ENCODE measurements at places on chromosomes 6 and 20. TPM values are rescaled to one million over a fixed set of nuclear protein-coding genes. Genes with fewer than 3 reads are reported as not detected.

DNA sequence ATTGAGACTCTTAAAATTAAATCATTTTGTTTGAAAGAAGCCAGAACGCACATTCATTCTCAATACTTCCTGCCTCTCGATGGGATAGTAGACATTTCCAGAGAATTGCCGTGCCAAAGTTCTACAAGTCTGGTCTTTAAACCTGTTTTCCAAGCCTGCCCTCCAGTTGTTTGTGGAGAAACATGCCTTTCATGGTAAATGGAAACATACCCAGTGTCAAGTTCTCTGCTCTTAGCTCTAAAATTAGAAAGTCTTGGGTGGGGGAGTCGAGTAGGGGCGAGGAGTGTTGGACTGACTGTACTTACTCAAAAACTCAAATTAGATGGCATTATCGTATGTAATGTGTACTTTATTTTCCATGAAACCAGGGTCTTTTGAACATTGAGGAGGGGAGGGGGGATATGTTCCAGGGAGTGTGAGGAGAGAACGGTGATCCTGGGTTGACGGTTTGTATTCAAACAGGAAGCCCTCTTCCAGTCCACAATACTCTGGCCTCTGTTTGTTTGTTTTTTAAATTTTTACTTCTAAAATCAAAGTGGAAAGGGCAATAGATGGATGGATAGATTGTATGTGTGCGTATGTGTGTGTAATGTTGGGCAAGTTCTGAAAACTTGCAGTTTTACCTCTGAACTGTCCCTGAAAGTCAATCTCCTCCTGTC is 106.8 kb upstream of the ARMC2 start:
- DNase-seq = no peak

The NKX2-2 gene
- 0.22 TPM for total RNA-seq

GRCh38 chr20:51342510-51343236 is 199.8 kb downstream of the NFATC2 start:
- no peak for DNase-seq

The CGA gene
- total RNA-seq = not detected

The CAGE1 gene
- total RNA-seq = not detected

The RIPOR2 gene
- 4.7 TPM for total RNA-seq

The PHF3 gene
- total RNA-seq = 78.0 TPM

DNA sequence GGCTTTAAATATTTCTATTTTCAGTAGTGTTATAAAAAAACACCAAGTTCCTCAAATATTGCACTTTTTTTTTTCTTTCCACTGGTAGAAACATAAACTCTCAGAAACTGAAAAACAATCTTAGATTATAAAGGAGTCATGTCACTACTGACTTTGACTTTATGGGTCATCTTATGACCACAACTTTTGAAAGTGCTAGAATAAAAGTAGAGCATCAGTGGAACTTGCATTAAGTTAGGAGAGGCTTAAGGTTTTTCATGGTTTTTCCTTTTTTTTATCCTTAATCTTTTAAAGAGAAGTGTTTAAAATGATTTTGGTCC is 56.6 kb upstream of the SUPT3H start:
- DNase-seq = no peak

The PRDM13 gene
- not detected for total RNA-seq

GRCh38 chr6:16871047-16871446 is 109.8 kb upstream of the ATXN1 start:
- no peak for DNase-seq

DNA sequence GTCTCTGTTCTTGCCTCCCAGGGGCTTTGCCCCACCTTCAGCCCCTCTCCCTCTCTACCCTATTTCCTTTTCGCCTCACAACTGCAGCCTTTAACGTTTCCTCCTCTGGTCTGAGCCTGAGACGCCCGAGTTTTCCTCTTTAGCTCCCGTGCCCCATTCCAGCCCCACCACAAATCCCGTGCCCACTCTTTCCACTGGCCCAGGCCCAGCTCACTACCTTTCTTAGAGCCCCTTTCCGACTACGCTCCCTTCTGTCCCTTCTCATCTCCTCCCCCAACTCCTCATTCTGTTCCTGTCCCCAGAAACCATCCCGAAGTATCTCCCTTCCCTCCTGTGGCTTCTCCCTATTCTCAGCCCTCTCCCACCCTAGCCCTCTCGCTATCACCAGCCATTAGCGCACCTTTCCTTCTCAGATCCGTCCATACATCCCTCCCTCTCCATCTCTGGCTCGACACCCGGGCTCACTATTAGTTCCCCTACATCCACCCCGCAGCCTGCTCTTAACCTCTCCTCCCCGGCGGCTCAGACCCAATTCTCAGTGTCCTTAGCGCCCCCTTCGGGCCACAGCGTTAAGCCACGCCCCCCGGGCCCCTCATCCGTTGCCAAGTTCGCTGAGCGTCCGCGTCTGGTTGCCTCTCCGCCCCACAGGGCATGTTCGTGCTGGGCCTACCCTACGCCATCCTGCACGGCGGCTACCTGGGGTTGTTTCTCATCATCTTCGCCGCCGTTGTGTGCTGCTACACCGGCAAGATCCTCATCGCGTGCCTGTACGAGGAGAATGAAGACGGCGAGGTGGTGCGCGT is 2.7 kb downstream of the SLC32A1 start:
- DNase-seq = peak; percentile 26

The TBP gene
- 13.4 TPM for total RNA-seq

DNA sequence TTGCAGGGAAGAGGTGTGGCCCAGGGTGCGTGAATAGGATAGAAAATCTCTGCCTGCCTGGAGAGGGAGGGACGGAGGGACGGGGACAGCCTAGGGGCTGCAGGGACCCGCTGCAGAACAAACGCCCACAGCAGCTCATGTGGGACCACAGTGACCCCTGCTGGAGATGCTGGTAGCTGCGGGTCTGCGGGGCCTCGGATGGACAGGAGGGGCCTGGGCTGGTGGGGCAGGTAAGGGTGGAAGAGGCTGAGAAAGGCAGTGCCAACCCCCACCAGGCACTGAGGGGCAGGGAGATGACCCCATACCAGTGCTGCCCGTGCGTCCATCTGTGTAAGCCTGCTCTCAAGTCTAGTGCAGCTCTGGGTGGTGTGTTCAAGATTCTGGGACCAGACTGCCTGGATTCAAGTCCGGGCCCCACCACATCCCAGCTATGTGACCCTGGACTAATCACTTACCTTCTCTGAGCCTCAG is 39.4 kb downstream of the KIAA1755 start:
- DNase-seq = peak; percentile 78

The ESR1 gene
- total RNA-seq = 1.6 TPM

All from mucosa of descending colon (tissue), 3 donors.